ENCODE measurements at places on chromosomes 2 and 18.
A peak's percentile ranks its signal among the peaks of the same experiment; 100 is the strongest.

- DNase-seq, result peak; percentile 15
These were observed 81.5 kb downstream of the PRPF40A start for GRCh38 chr2:152635635-152636298.

DNA sequence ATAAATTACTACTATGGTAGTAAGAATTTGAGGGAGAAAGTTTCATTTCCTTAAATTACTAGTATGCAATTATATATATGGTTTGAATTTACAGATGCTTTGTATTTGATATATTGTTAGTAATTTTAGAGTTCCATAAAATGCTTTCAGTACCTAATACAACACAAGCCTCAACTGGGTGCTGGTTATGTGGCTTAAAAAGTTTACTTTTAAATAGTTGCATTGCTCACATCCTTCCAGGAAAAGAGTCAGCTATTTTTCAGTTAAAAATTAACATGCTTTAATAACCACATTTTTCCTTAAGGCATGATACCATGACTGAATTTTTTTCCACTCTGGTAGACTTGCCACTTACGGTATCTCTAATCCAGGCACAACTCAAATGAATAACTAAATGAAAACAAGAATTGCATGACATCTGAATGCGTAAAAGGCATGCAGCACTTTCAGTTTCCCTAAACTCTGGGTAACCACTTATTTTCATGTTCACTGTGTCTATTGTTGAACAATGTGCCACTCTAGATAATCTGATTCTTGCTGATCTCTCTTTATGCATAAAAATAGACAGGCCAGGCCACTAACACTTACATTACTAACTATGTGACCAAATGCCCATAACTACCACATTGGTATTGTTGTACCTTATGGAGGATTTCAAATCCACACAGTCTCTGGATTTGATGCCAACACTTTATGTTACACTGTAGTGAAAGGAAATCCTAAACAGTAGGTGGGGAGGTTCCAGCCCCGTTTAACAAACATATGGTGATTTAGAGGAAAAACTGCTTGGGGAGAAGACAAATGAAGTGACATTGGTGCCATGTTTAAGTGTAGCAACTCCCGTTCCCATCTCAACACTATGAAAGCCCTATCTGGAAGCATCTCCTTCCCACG is 35.5 kb upstream of the SLC35F5 start:
- no peak for DNase-seq

DNA sequence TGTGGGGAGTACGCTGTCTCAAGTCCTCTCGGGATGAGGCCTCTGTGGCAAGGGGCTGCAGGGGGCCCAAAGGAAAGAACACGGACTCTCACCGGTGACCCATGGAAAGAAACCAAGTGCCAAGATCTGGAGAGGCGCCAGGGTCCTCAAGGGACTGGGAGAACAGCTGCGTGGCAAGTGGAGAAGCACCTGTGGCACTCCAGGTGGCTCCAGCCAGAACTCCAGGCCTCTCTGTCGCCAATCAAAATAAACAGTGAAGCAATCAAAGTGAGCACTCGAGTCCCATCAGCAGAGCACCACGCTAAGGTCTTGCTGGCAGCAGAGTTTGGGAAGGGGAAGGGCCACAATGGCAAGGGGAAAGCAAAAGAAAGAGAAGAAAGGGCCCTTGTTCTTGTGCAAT is 54.7 kb downstream of the BCL2 start:
- DNase-seq, result no peak

DNA sequence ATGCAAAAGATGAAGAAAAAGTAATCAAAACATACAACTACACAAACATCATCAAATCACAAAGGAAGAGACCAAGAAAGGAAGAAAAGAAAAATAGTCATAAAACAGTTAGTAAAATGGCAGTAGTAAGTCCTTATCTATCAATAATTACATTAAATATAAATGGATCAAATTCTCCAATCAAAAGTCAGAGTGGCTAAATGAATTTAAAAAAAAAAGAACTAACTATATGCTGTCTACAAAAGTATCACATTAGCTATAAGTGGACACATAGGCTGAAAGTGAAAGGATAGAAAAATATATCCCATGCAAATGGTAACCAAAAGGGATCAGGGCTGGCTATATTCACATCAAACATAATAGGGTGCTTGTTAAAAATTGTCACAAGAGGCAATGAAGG is 116.5 kb downstream of the NOL4 start:
- DNase-seq, result no peak

- DNase-seq, result no peak
These were observed 75.8 kb downstream of the LONRF2 start for GRCh38 chr2:100246163-100247145.

GRCh38 chr18:72206814-72207213 is 337.3 kb downstream of the CBLN2 start:
- no peak for DNase-seq

DNA sequence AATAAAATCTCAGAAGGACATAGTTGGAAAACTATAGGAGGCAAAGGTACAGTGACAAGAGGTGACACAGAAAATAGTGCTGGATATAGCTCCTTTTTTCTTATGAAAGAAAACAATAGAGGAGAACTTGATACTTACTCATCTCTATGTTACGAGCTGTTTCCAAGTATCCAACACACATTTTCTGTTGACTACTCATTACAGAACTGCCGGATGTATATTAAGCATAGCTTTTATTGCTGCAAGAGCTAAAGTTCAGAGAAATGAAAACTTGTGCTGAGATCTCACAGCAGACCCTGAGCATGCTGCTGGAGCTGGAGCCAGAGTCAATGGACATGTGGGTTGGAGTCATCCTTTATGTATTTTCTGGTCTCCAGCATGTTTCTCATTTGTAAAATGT is 210.0 kb upstream of the NT5C1B start:
- DNase-seq, result no peak

- DNase-seq, result no peak
These were observed 101.4 kb upstream of the PPP1CB start for GRCh38 chr2:28650266-28650584.

- no peak for DNase-seq
These were observed 754.7 kb downstream of the BCL11A start for GRCh38 chr2:59798687-59799232.

- no peak for DNase-seq
These were observed 402.8 kb downstream of the TXNL1 start for GRCh38 chr18:56235481-56236013.

DNA sequence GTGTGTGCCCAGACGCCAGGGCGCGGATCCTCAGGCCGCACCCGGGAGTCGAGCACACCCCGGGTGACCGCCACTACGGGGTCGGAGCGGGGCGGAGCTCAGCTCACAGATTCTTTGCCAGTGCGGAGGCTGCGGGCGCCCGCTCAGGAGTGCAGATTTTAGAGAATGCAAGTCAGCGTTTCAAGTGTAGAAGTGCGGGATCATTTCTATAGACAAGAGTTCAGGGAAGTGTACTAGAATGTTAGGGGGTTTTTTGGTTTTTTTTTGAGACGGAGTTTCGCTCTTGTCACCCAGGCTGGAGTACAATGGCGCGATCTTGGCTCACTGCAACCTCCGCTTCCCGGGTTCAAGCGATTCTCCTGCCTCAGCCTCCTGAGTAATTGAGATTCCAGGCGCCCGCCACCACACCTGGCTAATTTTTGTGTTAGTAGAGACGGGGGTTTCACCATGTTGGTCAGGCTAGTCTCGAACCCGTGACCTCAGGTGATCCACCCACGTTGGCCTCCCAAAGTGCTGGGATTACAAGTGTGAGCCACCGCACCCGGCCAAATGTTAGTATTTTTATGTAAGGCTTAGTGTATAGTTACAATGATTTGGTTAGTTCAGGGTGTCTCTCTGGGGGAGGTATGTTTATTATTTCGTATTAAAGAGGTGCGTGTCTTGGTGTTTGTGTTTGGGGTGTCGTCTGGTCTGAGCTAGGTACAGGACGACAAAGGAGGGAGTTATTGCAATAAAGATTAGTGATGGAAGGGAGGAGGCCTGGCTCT is 619 bp upstream of the FAM168B start:
- DNase-seq, result peak; percentile 96

DNA sequence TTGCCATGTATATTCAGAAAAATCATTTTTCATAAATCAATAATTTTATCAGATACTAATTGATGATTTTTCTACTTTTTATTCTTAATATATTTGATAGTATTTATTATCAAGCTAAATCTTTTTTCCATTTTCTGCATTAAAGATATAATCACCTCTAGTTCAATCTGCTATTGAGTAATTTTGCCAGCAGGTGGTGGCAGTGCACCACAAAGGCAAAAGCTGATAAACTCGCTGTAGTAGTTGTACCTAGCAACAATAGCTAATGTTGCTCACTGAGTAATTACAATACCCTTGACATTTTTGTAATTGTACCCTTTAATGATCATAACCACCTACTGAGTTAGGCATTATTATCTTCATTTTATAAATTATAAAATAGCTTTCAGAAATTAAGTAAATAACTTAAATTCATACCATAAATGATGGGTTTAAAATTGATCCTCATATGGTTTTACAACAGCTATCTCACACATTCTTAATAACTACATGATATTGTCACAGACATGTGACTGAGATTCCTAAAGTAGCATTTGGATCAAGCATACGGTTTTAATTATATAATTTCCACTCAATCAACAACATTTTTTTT is 52.0 kb upstream of the CALCRL start:
- peak; percentile 86 for DNase-seq

DNA sequence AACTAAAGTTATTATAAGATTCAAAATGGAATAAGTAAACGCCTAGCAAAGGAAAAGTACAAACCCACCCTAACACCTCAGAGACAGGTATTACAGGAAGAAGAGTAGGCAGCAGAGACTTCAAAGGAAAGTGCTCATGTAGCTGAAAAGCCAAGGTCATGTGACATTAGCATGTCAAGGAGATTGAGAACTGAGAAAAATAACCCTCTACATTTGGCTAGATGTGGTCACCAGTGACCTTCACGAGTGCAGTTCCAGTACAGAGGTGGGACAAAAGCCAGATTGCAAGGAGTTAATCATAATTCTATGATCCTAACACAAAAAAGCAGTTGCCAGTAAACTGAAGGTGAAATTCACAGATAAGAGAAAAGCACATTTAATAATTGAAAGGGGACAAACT is 252.7 kb downstream of the ZEB2 start:
- DNase-seq, result no peak

GRCh38 chr18:49744376-49745008 is 68.8 kb downstream of the ACAA2 start:
- no peak for DNase-seq

GRCh38 chr2:23484275-23484674 is 99.3 kb downstream of the KLHL29 start:
- DNase-seq, result no peak

DNA sequence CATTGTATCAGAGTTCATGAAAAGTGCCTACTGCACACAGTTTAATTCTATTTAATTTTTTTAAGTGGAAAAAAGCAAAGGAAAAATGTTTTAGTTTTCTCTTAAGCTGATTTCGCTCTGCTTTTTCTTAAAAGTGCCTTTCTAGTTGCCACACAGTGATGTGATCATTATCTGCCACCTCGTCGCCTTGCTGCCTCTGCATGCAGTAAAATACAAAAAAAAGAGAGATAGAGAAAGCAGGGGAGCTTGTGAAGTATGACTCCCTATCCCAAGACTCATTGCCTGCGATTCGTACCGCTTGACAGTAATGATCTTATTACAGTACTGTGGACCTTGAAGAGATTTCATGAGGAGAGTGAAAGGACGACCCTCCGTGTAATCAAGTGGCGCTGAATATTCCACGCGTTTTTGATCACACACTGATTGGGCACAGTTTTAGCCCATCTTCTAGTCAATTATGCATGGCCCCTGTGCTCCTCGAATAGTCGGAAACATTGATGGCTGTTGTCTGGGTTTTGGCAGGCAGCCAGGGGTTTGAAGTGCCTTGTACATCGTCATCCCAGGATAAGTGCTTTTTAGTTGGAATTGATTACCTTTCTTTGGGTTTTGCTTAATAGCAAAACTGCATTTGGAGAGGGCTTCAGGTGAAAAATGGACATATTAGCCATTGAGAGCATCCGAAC is 188.3 kb downstream of the GBX2 start:
- DNase-seq, result no peak

- peak; percentile 49 for DNase-seq
These were observed 3.9 kb downstream of the SLC35F6 start for GRCh38 chr2:26767894-26768487.

- peak; percentile 47 for DNase-seq
These were observed at the start of gene ADCY3 for GRCh38 chr2:24920098-24920808. Gene ADCY3, minus strand, starts transcription at chr2:24920237. Its CDS starts 1,250 bp downstream, at chr2:24918987.

GRCh38 chr2:234880551-234881211 is 71.1 kb upstream of the SH3BP4 start:
- DNase-seq, result no peak

DNA sequence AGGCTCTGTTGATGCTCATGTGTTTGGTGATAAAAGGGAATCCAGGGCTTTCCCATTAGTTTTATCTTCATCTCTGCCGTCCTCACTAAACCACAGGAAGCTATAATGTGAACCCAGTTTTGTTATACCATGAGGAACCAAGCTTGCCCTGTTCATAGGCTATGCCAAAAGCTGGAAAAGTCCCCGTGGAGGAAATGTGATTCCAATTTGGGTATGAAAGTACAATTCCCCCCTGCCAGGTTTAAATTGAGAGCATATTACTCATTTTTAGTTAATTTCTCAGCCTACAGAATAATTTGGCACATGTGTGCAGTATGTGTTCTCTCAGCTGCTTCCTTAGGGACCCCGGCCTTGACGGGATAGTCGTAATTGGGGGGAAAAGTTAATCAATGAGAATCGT is 327.4 kb downstream of the RND3 start:
- DNase-seq, result no peak

GRCh38 chr2:120204417-120204816 is 18.8 kb downstream of the TMEM185B start:
- no peak for DNase-seq

DNA sequence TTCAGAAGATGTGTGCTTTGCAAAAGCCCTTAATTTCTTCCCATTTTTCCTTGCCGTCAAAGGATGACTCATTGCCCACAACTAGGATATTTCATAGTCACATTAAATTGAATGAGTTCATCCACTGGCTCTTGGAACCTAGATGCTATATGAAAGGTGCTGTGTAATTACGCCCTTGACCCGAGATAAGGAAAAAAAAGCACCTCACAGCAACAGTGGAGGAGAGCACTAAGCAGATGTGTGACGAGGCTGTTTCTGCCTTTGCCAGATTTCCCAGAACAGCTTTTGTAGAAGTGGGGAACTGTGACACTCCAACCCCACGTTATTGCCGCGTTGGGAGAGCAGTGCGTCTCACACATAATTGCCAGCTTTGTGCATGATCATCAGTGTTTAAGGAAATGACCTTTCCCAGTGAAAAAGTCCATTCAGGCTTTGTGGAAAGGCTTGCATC is 33.3 kb upstream of the TMEM87B start:
- no peak for DNase-seq
